ENCODE measurements at places on chromosomes 6 and 20. TPM values are rescaled to one million over a fixed set of nuclear protein-coding genes. Genes with fewer than 3 reads are reported as not detected.

MATN4 gene
- 0.15 TPM for polyA plus RNA-seq

PAX1 gene
- polyA plus RNA-seq, result not detected

BFSP1 gene
- polyA plus RNA-seq, result 3.3 TPM

SPAG4 gene
- 2.0 TPM for polyA plus RNA-seq

RALGAPA2 gene
- polyA plus RNA-seq, result 35.1 TPM

MAS1 gene
- polyA plus RNA-seq, result 0.04 TPM

KHDC1L gene
- polyA plus RNA-seq, result 0.40 TPM

HAO1 gene
- not detected for polyA plus RNA-seq

DNA sequence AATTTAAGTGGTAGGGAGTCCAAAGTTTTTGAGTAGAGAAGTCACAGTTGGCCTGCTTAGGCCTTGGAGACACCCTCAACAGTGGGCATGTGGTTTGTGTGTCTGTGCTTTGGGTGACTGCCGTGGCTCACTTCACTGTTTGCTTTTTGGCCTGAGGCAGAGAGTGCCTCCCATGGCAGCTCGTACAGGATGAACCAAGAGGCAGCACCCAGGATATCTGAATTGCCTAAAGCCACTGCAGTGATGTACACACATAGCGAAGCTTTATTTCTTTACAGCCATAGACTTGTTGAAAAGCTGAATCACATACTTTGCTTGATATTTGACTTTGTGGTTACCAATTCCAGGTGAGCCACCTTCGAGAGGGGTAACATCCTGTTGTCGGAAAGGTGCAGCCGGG, 21.6 kb downstream of the RREB1 start:
- no peak for DNase-seq

DNA sequence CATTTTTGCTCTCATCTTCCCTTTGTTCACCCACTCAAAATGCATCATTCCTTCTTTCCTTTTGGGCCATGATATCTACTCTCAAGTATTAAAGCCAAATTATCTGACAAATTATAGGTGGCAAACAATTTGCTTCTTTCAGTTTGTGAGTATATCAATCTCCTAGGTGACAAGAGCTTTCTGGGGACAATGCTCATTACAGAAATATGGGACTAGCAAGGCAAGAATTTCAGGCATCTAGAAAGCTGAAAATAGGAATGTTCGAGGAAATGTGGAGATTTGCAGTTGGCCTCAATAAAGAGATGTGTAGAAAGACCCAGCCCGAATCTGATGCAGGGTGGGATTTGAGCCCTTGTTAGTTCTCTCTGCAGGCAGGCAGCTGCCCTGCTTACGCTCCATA, 71.8 kb downstream of the ALDH8A1 start:
- no peak for DNase-seq

GRCh38 chr6:12635813-12636212, 80.8 kb upstream of the PHACTR1 start:
- DNase-seq, result no peak

- DNase-seq, result no peak
These were observed 71.1 kb upstream of the NFATC2 start for GRCh38 chr20:51613580-51613979.

DNA sequence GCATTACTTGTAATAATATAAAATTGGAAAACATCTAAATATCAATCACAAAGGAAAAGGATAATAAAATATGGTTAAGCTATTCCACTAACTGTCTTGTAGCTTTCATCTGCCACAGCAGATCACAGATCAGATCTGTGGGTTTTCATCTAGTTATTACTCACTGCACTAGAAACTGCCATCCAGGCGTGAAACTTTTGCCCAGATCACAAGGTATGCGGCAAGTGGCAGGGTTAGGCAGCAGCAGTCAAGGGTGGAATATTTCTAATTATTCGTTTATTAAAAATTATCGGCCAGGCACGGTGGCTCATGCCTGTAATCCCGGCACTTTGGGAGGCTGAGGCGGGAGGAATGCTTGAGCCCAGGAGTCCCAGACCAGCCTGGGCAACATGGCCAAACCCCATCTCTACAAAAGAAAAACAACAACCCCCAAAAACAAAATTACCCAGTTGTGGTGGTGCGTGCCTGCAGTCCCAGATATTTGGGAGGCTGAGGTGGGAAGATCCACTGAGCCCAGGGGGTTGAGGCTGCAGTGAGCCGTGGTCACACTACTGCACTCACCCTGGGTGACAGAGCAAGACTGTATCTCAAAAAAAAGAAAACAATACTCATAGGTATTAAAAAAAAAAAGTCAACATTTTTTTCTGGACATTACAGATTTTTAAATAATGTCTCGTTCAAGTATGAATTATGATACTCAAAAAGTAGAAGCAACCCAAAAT, 32.1 kb downstream of the BEND3 start:
- no peak for DNase-seq

DNA sequence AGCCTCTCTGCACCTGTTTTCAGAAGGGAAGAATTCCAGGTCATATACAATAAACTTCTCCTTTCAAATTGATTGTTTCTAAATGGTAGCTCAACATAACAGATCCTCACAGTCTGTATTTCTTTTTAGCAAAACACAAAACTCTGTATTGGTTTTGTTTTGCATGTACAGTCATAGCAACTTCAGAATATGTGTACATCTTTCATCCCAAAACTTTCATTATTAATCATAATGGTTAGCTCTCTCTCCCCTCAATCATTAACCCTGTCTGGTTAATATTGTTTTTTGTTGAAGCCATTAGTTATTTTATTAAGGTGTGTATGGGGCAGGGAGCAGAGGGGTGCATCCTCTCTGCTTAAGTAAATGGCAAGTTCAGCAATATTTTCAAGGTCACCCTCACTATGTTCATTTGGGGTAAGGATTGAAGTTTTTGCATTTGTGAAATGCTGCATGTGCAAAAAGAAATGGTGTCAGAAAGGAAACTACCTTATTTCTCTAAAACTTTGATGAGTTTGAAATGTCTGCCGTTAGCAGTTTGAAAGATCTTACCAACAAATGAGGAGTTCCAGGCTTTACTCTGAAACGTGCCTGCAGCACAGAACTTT, 136.8 kb upstream of the BTBD3 start:
- no peak for DNase-seq

- no peak for DNase-seq
These were observed 58.5 kb upstream of the FNDC1 start for GRCh38 chr6:159110748-159111147.

GRCh38 chr6:148085631-148086331, 256.9 kb upstream of the SASH1 start:
- DNase-seq, result no peak

GRCh38 chr20:59013959-59014608, 5.1 kb upstream of the TUBB1 start:
- no peak for DNase-seq

- no peak for DNase-seq
These were observed 705.4 kb downstream of the RFPL4B start for GRCh38 chr6:113052506-113052905.

GRCh38 chr6:25617997-25618396, 34.0 kb upstream of the SCGN start:
- no peak for DNase-seq

GRCh38 chr6:42255050-42255449, 37.4 kb upstream of the MRPS10 start:
- DNase-seq, result no peak

GRCh38 chr6:169490830-169491229, 211.0 kb downstream of the WDR27 start:
- no peak for DNase-seq

DNA sequence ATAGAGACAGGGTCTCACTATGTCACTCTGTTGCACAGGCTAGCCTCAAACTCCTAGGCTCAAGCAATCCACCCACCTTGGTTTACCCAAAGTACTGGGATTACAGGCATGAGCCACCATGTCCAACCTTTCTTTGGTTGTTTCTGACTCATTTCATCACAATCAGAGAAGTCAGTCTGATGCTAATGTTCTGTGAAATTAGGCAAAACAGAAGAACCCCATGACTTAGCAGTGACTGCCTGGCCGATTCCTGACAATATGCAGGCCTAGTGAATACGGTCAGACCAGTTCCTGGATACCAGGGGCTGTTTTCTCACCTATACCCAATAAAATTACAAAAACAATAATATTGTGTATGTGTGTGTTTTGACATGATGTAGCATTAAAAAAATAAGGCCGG, 58.8 kb upstream of the BTN3A2 start:
- no peak for DNase-seq

- no peak for DNase-seq
These were observed 16.4 kb downstream of the TRAM2 start for GRCh38 chr6:52560462-52560861.

GRCh38 chr20:52382933-52383332, 191.4 kb upstream of the ZFP64 start:
- DNase-seq, result peak; percentile 14

- DNase-seq, result no peak
These were observed 26.6 kb downstream of the NOL4L start for GRCh38 chr20:32558526-32558925.

DNA sequence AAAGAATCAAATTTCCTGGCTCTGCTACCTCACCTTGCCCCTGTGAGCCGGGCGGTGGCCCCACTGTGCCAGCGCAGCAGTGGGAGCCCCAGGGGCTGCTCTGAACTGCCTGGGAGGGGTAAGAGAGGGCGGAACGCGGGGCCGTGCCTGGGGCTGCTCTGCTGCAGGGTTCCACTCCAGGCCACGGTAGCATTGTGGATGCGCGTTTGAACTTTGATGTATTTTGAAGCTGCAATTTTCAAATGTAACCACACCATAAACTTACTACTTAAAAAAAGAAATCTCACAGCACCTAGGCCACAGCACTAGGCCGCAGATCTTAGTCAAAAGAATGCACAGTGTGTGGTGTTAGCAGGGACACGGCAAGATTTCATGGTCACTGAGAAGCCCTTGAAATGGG, 57.5 kb downstream of the PRDM1 start:
- DNase-seq, result no peak

DNA sequence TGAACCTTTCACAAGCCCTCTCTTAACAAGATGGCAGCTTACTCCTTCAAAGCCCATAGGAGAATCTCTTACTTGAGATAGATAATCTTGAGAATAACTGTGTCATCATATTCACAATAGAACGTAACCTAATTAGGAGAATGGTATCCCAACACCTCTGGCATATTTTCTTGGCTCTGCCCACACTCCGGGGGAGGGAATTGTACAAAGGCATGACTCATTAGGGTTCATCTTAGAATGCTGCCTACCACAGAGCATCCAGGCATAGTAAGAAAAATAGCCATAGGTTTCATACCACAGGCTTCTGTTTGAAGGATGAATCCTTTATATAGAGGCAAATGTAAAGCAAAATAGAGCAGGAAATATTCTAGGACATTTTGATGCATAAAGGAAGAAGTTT, 1100.6 kb upstream of the CITED2 start:
- DNase-seq, result no peak

GRCh38 chr20:16553684-16554083, 19.6 kb downstream of the KIF16B start:
- DNase-seq, result no peak

DNA sequence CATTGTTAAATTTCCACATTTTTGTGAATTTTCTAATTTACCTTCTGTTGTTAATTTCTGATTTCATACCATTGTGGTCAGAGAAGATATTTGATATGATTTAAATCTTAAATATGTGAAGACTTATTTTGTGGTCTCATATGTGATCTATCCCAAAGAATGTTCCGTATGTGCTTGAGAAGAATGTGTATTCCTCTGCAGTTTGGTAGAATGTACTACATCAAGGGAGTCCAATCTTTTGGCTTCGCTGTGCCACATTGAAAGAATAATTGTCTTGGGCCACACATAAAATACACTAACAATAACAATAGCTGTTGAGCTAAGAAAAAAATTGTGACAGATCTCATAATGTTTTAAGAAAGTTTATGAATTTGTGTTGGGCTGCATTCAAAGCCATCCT, 176.2 kb upstream of the PRND start:
- no peak for DNase-seq

DNA sequence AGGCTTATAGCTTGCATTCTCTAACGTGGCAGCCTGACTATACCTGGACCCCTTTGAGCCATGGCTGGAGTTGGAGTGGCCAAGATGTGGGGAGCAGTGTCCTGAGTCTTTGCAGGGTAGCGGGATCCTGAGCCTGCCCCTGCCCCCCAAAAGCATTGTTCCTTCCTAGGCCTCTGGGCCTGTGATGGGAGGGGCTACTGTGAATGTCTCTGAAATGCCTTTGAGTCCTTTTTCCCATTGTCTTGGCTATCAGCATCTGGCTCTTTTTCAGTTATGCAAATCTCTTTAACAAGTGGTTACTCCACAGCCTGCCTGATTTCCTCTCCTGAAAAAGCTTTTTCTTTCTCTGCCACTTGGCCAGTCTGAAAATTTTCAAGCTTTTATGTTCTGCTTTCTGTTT, 17.0 kb upstream of the PRL start:
- no peak for DNase-seq

DNA sequence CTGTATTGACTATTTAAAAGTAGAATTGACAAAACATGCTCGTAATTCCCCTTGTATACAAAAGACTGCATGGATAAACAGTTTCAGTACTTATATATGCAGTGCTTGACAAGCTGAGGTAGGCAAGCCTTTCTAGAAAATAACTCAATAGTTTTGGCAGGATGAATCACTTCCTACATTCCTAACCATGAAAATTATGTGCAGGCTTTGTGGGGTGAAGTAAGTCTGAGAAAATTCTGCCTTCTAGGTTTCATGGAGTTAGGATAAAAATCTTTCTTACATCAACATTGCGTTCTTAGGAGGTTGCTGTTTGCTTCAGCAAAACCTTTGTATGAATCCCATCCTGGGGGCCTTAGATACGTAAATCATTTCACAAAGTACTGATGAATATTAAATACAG, 801.4 kb upstream of the EYS start:
- no peak for DNase-seq

GRCh38 chr6:33700391-33701050, 11.0 kb downstream of the UQCC2 start:
- DNase-seq, result no peak

GRCh38 chr20:18742841-18743240, 70.7 kb upstream of the SCP2D1 start:
- DNase-seq, result no peak

GRCh38 chr6:20237677-20238460, 25.6 kb upstream of the MBOAT1 start:
- DNase-seq, result no peak

DNA sequence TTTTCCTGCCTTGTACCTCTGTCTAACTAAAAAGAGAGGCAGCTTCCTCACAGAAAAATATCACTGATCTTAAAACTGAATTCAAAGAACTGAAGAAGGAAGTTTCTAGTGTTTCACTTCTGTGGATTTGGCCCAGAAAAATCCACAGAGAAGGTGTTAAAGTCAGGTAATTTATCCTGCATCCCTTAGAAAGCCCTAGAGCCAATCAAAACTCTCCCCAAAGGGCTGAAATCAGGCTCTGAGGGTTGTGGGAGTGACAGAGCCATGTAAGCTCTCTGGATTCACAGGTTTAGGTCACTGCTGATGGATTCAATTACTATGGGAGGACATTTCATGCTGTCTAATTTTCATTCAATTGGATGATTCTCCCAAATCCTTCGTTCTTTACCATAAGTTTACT, 152.3 kb downstream of the OR2B2 start:
- no peak for DNase-seq

- DNase-seq, result no peak
These were observed 81.1 kb downstream of the PRSS35 start for GRCh38 chr6:83593395-83593785.

Measured in right lung (tissue), 10 donors.